ENCODE measurements at places on chromosomes 12 and 14.

DNA sequence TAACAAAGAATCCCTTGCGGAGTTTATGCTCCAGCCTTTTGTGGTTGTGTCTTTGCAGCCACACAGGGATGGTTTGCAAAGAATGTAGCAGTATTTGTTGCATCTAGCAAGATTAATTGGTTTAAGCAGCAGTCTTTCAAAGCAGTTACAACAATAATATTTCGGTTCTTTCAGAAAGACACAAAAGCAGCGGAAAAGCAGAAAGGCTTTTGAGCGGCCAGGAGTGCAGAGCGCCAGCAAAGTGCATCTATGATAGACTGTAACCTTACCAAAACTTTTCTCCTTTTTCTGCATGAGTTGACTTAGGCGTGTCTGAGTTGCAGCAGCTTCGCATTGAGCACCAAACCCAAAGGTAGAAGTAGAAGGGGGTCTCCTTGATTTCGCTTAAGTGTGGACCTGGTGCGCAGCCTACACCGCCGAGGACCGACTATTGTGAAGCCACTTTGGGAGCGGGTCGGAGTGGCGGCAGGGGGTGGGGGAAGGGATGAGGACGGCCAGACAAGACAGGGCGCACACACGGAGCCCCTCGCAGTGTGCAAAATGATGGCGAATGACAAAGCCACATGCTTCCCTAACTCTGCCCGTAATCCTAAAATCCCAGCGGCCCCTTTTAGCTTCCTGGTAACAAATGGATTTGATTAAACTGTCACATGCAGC lies 1.2 kb downstream of the LMO3 start:
- DNase-seq: no peak

DNA sequence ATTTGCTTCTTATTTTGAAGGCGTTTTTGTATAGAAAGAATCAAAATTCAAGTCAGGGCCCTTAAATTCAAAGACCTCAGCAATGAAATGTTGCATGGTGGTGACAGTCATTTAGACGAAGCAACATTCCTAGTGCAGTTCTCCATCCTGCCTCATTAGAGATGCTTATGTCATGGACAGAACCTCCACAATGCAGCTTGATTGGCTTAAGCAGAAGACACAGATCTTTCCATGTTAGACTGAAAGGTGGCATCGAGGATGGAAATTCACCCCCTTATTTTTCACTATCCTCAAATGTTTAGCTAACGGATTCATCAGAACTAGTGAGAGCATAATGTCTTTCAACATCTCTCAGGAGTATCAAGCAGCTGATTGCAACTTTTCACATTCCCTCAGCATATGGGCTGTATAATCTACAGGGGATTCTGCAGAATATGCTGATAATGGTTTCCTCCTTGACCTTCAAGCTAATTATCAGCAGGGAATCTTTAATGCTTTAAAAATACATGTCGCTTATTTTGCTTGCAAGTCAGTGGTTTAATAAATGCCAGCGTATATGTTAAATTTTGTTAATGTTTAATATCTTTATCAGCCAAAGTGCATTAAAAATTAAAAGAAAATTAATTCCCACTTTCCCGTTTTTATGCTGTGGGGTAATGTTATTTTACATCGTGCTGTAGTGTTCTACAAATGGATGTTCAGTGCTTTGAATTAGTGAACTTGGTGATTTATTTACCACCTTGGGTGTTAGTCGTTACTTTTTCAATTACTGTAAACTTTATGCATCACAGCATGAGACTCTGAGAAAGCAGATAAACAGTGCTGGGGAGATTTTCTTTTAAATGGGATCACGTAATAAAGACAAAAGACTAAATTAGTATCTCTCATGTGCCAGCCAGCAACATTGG lies 12.8 kb upstream of the NRDE2 start:
- no peak for DNase-seq

DNA sequence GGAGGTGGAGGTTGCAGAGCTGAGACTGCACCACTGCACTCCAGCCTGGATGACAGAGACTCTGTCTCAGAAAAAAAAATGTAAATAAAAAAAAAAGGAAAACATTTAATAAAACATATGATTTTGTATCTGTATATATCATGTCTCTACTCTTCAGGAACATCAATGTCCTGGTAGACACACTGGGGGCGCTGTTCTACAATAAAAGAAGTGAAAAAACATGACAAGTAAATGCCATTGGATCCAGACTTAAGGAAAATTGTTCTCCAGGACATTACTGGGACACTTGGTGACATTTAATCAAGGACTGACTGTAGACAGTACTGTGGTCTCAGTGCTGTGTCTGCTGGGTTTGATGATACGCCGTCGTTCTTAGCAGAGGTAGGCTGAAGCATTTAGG lies 15.5 kb upstream of the KLC1 start:
- no peak for DNase-seq

DNA sequence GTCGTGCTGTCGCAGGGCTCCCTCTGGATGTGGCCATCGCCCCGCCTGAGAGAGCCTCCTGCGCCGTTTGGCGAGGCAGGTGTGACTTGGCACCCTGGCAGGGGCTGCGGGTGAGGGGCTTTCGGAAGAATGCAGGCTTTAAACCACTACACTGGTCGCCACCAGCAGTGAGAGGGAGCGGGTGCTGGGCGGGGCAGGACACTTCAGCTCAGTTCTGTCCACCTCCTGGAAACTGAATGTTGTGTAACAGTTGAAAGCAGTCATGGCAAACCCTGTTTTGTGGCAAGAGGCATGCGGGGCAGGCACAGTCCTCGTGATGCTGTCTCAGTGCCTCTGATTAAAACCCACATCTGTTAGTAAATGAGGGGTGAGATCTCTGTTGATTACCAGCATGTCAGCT lies 55.9 kb downstream of the AACS start:
- no peak for DNase-seq

DNA sequence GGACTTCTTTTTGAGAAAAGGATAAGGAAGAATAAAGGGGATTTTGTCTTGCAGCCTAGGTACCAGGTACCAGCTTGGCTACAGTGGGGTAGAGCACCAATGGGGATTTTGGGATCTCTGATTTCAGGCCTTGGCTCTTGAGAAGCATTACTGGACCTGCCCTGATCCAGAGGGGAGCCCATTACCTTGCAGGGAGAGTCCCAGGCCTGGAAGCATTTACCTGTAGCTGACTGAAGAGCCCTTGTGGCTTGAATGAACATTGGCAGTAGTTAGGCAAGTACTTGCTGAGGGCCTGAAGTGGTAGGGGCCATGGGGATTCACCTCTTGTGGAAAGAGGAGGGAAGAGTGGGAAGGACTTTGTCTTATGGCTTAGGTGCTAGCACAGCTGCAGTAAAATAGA lies 308.2 kb upstream of the FBXO33 start:
- no peak for DNase-seq

DNA sequence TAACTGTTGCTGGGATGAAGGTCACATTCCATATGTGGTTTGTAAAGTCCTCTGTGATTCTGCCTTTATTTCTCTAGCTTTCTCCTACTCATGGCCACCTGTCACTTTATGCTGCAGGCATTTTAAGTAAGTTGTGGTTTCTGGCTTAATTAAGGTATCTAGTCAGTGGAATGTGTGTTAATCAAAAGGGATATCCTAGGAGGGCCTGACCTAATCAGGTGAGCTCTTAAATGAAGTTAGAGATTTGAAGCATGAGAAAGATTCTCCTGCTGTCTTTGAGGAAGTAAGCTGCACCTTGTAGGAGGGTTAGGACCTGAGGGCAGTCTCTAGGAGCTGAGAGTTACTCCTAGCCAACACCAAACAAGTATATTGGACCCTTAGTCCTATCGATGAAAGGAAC lies 90.3 kb downstream of the ETNK1 start:
- DNase-seq: no peak

- DNase-seq: peak; percentile 27
These were observed 1004.4 kb downstream of the AACS start for GRCh38 chr12:126069549-126070165.

DNA sequence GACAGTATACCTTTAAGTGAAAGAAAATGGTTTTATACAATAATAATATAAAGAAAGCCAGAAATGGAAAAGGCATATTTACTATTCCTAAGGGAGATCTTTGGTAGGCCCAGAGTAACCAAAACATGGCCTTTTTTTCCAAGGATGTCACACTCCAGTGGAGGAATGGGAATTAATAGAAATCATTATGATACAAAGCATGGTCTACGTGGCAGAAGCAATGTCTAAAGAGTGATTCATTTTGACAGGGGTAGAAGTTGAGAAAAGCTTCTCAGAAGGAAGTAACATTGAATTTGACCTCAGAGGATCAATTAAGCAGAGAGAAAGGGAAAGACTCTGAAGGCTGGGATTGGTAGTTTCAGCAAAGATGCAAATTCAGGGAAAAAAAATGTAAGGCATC lies 208.6 kb downstream of the BTG1 start:
- DNase-seq: no peak

DNA sequence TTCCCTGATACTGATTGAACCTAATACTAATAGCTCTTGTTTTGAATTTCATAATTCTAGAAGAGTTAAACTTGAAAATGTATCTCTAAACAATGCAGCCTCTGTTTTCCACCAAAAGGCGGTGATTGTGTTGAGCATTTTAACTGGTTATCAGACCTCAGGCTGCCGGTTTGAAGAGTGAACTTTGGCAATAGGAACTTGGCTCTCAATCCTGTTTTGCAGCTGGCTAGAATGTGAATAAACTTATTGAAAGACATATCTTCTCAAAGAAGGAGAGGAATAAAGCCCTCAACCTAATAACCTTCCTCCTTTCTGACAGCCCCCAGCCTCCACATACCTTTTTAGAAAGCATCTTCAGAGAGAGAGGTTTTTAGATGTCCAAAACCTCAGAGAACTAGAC lies 105.4 kb downstream of the SRGAP1 start:
- no peak for DNase-seq

GRCh38 chr12:4809013-4809448 lies 88.8 kb downstream of the GALNT8 start:
- no peak for DNase-seq

GRCh38 chr12:79194595-79194994 lies 330.0 kb downstream of the SYT1 start:
- no peak for DNase-seq

- no peak for DNase-seq
These were observed 10.2 kb upstream of the OR11G2 start for GRCh38 chr14:20180486-20180885.

GRCh38 chr14:69268223-69268622 lies 8.3 kb downstream of the GALNT16 start:
- DNase-seq: no peak

DNA sequence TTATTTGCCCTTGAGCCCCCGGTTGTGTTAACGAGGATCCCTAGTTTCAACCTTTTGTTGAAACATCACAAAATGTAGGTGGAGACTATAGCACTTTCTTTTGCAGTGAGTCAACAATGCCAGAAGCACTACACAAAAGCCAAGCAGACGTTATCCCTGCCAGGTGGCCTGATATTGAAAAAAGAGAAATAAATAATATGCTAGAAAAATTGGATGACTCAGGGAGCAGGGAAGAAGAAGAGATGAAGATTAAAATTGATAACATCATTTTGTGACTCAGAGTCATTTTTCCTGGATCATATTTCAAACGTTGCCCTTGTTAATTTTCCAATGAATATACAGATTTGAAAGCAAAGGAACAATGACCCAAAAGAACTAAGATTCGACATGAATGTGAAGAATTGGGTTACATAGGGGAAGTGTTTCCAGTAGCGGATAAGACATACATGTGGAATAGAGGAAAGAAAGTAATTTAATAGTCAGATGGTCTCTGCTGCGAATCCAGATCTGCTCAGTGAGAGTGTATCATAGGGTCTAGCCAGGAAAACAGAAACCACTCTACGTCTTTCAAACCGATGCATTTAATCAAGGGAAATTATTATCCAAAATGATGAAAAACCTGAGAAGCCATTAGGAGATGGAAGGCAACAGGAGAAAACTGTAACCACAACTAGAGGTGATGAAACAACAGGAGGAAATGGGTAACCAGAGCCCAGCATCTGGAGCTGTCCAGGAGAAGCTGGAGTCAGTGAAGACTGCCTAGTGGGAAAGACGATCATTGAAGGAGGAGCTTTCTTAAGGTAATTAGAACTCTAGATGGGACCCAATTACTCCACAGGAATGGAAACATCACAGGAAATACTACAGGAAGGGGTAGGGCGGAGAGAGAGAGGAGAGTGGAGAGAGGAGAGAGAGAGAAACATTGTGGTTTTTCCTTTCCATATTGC lies 57.9 kb downstream of the RERG start:
- no peak for DNase-seq

DNA sequence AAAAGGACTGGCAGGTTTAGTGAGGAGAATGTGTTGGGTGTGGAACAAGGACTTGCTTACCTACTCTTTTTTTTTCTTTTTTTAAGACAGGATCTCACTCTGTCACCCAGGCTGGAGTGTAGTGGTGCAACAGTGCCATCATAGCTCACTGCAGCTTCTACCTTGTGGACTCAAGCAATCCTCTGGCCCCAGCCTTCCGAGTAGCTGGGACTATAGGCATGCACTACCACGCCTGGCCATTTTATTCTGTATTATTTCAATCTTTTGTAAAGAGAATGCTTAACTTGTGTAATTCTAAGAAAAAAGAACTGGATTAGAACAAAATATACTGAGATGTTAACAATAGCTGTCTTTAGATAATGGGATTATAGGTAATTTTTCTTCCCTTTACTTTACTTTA lies 1.9 kb upstream of the VRTN start:
- no peak for DNase-seq

DNA sequence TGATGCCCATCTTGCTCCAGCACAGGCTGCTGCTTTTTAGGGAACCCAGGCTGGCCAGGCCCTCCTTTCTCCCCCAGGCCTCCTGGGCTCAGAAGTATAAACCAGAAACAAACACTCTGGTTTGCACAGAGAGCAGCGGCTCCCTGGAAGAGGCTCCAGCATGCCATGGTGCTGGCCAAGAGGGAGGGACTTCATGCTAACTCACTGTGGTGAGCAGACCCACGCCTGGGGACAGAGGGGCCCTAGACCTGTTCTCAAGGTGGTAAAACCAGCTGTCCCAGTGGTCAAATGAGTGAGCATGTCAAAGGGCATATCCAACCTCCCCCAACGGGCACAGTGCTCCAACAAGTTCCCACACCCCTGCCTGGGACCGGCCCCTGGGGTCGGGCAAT lies 15.5 kb downstream of the BCL11B start:
- no peak for DNase-seq

DNA sequence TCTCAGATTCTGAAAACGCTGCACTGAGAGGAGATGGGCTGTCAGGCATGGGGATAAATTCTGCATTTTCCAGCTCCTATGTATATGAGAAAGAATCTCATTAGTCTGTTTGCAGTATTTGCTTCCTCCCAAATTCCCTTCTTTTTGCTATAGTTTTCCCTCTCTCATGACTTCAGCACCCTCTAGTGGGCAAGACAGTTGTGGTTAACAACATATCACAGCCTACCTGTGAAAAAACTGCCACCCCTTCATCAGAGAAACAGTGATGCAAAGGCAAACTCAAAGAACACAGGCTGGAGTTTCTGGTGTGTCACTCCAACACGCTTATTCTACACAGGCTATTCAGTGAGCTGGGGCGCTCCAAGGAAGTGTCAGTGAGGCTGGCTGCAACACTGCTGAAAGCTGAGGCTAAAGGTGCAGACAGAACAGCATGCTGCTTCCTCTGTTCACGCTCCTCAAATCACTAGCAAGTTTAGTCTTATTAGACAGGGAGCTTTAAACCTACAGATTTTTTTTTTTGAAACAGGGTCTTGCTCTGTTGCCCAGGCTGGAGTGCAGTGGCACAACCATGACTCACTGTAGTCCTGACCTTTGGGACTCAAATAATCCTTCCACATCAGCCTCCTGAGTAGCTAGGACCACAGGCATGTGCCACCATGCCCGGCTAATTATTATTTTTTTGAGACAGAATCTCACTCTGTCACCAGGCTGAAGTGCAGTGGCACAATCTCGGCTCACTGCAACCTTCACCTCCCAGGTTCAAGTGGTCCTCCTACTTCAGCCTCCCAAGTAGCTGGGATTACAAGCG lies 19.3 kb downstream of the ZC2HC1C start:
- no peak for DNase-seq

GRCh38 chr12:16608946-16609539 lies 3.1 kb upstream of the LMO3 start:
- no peak for DNase-seq
